LHCN-M2 (cell line): ENCODE measurements at places on chromosomes 16 and 17. TPM values are rescaled to one million over a fixed set of nuclear protein-coding genes. Genes with fewer than 3 reads are reported as not detected.

The DNAAF8 gene
- total RNA-seq, result 0.06 and 0.98 TPM in 2 replicates

The KRT28 gene
- total RNA-seq, result not detected in 2 replicates

DNA sequence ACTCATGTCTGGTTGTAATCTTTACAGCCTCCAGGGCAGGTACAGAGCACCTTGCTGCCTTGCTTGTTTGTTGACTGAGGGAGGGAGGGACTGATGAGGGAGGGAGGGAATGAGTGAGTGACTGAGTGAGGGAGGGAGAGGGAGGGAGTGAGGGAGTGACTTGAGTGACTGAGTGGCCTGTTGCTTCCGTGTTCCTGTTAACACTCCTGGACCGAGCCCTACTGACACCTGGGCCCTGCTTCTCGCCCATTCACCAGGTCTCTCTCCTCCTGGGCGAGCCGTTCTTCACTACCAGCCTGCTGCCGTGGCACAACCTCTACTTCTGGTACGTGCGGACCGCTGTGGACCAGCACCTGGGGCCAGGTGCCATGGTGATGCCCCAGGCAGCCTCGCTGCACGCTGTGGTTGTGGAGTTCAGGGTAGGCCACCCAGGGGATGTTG is 41.2 kb downstream of the PRMT7 start:
- no peak for DNase-seq

GRCh38 chr16:89853306-89853993 is 19.9 kb upstream of the TCF25 start:
- DNase-seq, result no peak

DNA sequence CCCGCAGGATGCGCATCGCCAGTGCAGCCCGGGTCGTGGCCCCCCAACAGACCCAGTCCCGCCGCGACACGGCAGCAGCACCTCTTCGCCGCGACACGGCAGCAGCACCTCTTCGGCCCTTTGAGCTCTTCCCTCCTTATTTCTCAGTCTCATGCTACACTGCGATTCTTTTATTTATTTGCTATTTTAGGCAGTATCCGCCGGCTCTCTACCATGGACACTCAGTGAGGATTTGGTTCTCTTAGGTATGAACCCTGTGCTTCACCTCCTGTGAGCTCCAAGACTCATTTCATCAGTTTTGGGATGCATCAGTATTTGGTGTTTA is 8.3 kb upstream of the MAP2K3 start:
- DNase-seq, result no peak

DNA sequence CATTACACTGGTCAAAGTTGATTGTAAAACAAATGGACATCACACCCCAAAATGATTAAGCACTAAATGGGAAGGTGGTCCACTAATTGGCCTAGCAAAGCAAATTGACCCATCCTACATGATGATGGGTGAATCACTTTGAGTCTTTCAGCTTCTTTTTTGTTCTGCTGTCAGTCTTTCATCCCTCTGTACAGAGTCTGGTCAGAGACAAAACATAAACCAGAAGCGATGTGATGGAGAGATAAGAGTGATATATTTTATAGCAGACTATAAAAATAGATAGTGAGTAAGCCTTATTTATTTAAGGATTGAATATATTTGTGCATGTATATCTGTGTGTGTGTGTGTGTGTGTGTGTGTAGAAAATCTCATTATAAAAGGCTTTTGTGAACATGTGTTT is 618.4 kb upstream of the SOX9 start:
- no peak for DNase-seq

DNA sequence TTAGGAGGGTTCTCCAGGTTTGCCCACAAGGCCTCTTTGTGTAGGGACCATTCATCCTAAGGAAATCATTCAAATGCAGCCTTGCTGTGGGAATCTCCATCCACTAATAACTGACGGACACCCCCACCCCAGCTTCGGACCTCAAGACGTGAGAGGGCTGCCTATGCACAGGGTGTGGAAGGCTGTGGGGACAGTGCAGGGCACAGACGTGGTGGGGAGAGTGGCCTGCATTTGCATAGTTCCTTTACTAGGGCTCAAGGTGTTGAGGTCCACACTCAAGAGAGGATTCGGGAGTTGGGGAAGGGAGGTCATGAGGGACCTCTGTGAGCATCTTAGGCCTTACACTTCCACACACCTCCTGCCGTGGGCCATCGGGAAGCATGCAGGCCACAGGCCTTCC is 9.8 kb downstream of the DUSP3 start:
- DNase-seq, result no peak

- no peak for DNase-seq
Measured at GRCh38 chr17:50275279-50275678, 1.0 kb downstream of the TMEM92 start.

The GJD3 gene
- not detected in 2 replicates for total RNA-seq

DNA sequence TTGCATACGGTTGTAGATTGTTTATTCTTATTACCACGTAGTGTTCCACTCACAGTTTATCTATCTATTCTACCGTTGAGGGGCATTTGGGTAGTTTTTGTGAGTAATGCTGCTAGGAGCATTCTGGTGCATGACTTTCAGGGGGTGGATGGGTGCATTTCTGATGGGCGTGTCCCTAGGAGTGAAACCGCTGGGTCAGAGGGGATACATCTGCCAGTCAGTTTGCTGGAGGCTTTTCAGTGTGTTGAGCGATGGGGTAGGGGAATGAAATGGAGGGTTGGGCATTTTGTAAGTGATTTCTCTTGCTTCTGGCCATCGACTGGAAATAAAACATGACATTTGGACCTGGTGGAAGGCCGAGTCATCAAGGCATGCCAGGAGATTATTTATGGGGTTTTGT is 17.0 kb upstream of the IRX3 start:
- no peak for DNase-seq
